ENCODE measurements at places on chromosomes 7 and 10. TPM values are rescaled to one million over a fixed set of nuclear protein-coding genes. Genes with fewer than 3 reads are reported as not detected.
A peak's percentile ranks its signal among the peaks of the same experiment; 100 is the strongest.

GPC2 gene
- total RNA-seq = 1.6 TPM

GRCh38 chr7:134905375-134905774, 80.9 kb upstream of the AGBL3 start:
- DNase-seq = no peak

- no peak for DNase-seq
Observed at GRCh38 chr10:80132299-80133139, at the start of gene PLAC9. PLAC9 (plus strand) TSS chr10:80132730; CDS start chr10:80132763, 33 bp downstream.

HOXA4 gene
- not detected for total RNA-seq

DNA sequence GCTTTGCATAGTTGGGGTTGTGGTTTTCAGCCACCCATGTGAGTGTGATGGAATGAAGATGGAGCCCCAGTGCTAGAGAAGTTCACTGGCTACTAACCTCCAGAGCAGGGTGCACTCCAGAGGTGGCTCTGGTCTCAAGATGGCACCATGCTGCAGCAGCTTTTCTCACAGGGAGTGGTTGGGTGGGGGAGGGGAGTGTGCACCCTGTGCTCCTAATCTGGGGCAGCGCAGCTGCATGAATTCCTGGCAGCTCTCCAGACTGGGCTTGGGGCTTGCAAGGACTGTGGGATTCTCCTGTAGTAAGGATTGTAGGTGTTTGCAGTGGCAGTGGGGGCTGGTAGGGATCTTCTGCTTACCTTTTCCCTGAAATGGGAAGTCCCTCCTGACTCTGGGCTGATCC, 23.7 kb downstream of the PHTF2 start:
- DNase-seq = no peak

GRM3 gene
- not detected for total RNA-seq

DNA sequence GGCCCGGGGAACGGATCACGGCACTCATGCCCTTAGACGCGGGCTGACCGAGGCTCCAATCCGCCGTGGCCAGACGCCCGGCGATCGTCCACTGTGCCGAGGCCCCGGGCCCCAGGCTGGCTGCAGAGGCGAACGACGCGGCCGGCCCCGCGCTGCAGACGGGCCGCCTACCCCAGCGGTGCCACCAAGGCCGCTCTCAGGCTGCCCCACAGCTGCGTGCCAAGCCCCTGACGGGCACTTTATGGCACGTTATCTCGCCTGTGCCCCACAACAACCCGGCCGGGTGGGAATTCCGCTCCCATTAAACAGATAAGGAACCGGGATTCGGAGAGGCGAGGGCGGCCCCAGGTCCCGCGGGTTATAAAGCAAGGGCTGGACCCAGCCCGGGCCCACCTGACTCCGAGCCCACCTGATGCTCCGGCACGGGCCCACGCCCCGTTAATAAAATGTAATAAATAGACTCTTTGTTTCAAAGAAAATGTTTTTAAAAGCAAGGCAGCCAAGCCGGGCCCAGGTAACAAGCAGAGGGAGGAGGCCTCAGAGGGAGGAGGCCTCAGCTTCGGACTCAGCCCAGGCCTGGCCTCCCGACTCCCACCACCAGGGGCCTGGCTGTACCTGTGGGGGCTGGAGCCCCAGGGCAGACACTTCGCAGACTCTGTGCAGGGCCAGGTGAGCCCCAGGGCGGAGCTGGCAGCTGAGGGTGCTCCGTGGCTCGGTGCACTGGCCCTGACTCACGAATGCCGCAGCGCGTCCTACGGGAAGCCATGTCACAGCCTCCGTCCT, 79.7 kb downstream of the FOXL3 start:
- no peak for DNase-seq

DNA sequence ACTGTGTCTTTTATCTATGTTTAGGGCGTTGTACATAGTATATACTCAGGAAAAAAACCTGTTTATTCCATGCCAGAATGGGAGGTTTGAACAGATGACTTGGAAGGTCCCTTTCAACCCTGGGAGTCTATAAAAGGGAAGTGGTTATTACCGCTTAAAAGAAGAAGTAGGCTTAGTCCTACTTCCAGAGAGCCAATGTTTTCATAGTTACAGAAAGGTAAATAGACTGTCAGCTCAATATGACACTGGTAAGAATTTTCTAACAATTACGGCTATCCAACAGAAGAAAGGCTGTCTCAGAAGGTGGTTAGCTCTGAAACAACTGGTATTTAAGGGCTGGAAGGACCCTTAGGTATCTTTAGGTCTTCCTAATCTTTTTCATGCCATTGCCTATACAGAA, 1.1 kb upstream of the TFAM start:
- DNase-seq = peak; percentile 68

DNA sequence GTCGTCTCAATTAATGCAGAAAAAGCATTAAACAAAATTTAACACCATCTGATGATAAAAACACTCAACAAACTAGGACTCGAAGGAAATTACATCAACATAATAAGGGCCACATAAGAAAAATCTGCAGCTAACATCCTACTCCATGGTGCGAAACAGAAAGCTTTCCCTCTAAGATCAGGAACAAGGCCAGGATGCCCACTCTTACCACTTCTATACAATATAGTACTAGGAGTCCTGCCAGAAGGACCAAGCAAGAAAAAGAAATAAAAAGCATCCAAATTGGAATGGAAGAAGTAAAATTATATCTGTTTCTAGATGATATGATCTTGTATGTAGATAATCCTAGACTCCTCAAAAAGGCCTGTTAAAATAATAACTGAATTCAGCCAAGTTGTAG, 143.8 kb upstream of the GPR22 start:
- DNase-seq = no peak

SLC39A12 gene
- not detected for total RNA-seq

PDZD7 gene
- 0.33 TPM for total RNA-seq

- DNase-seq = no peak
Observed at GRCh38 chr10:33334805-33335550, 511 bp upstream of the NRP1 start.

GRCh38 chr7:2384354-2385243, 18.8 kb upstream of the CHST12 start:
- DNase-seq = no peak

GRCh38 chr7:105044449-105045070, 30.6 kb downstream of the KMT2E start:
- DNase-seq = no peak

GRCh38 chr10:20094226-20094976, 278.2 kb downstream of the PLXDC2 start:
- DNase-seq = no peak

GRCh38 chr10:63237396-63237795, 104.3 kb downstream of the NRBF2 start:
- DNase-seq = no peak

WIPF3 gene
- total RNA-seq = not detected

DNA sequence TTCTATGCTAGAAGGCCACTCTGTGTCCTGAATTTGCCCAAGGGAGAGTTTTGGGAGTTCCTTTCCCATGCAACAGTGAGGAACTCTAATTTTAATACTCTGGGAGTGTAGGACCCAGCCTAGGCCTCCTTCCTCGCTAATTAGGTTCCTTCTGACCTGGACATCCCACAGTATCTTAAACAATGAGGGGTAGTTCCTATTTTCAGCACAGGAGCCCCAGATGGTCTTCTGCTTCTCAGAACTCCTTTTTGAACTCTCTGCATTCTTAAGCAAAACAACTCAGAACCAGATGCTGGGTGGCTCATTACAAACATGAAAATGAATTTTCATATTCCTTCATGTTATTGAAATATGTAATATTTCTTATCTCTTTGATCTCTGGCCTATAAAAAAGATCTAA, 116.9 kb downstream of the LRMDA start:
- no peak for DNase-seq

DNA sequence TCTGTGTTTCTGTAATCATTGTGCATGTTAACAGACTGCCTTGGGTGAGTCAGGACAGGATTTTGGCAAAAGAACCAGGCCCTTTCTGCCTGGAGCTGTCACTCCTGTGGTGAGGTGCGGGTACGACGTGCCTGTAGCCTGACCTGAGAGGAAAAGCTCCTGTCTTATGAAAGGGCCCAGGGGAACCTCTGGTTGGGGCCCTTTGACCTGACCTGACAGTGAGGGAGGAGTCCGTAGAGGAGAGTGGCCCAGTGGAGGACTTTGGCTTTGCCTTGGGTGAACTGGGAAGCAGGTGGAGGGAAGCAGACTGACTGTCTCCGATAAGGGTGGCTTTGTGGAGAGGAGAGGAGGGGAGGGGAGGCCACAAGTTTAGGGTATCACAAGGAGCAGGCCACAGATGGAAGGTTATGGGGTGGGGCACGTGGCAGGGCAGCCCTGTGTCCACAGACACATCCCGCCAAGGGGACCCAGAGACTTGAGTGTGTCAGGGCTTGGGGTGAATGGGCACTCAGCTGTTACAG, 6.9 kb downstream of the PFKP start:
- no peak for DNase-seq
